Left colon (tissue), 2 donors: ENCODE measurements at places on chromosomes 7 and 10. TPM values are rescaled to one million over a fixed set of nuclear protein-coding genes. Genes with fewer than 3 reads are reported as not detected.
A peak's percentile ranks its signal among the peaks of the same experiment; 100 is the strongest.

Gene CEP55
- 7.4 TPM for total RNA-seq

Gene FIS1
- 150 TPM for total RNA-seq

Gene ZRANB1
- total RNA-seq, result 13.6 TPM

Gene SPAM1
- not detected for total RNA-seq

GRCh38 chr10:91206837-91207474, 13.5 kb upstream of the PCGF5 start:
- no peak for DNase-seq

- DNase-seq, result no peak
Observed at GRCh38 chr7:158730383-158731346, 26.1 kb upstream of the NCAPG2 start.

GRCh38 chr7:1092161-1092632, 4.3 kb downstream of the GPER1 start:
- no peak for DNase-seq

DNA sequence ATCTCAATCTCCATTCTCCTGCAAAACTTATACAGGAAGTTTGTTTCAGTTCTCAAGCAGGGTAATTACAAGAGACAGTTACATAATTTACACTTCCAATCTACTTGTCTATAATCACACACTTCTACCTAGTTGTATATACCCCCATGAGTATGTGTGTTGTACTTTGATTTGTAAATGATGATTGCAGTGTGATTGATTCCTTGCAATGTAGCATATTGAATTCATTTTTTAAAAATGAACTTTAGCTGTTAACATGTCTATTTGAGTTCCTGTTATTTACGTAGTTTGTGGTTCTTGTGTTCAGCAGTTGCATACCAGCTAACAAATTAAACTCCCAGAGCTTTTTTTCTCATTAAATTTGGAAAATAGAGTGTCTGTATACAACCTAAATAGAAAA, 102.5 kb upstream of the SAMD8 start:
- DNase-seq, result no peak

DNA sequence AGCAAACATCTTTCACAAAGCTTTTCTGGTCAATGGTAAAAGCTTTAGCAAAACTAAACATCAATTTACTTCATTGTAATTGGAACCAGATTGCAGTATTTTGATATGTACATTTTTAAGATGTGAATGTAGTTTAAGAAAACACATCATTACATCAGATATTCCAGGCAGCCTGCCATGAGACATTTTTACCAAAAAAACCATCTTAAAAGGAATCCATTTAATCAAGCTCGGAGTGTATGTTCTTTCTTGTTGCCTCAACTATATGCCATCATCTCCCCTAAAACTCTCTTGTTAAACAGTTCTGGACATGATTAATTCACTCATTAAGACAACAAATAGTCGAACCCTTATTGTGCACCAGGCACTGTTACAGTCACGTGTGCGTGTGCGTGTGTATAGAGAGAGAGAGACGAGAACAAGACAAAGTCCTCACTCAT, 97.5 kb downstream of the UBE2H start:
- no peak for DNase-seq

GRCh38 chr7:47812429-47813136, 135.7 kb downstream of the PKD1L1 start:
- DNase-seq, result no peak

DNA sequence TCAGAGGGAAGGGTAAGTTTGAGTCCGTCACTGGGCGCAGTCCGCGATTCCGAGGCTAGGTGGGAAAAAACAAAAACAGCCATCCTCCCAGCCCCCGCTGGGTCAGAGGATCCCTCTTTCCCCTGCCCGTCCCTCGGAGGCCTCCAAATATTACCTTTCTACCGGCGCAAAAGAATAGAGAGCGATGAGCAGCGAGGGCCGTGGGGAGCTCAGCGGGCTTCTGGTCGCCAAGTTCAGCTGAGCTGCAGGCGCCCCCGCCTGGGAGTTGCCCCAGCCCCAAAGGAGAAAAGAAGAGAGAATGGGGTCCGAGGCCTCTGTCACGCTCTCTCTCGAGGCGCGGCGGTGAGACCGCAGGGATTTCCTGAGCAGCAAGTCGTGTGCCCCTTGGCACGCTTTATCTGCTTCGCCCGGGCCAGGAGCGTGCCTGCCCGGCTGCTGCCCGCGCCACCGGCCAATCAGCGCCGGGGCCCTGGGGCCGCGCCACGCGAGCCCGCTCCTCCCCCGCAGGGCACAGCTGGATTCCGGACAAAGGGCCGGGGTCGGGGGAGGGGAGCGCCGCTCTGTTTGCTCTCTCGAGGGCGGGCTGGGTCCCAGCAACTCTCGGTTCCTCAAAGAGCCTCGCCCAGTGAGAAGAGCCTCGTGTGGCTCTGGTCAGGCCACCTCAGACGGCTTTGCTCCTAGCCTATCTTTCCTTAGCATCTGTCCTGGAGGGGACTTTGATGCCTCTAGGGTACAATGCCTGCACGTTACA, at the start of gene NEUROG3:
TSS of gene NEUROG3 (minus strand) at position 367 of the 751 bp plus-strand sequence. CDS start 379 bp downstream, outside the sequence.
- DNase-seq, result peak; percentile 19

- no peak for DNase-seq
Observed at GRCh38 chr10:112307358-112308124, 24.3 kb downstream of the TECTB start.

GRCh38 chr7:1669954-1670893, at the start of gene ELFN1:
Gene ELFN1, plus strand, starts transcription at chr7:1670277. Its CDS starts 74,320 bp downstream, at chr7:1744597.
- DNase-seq, result no peak

DNA sequence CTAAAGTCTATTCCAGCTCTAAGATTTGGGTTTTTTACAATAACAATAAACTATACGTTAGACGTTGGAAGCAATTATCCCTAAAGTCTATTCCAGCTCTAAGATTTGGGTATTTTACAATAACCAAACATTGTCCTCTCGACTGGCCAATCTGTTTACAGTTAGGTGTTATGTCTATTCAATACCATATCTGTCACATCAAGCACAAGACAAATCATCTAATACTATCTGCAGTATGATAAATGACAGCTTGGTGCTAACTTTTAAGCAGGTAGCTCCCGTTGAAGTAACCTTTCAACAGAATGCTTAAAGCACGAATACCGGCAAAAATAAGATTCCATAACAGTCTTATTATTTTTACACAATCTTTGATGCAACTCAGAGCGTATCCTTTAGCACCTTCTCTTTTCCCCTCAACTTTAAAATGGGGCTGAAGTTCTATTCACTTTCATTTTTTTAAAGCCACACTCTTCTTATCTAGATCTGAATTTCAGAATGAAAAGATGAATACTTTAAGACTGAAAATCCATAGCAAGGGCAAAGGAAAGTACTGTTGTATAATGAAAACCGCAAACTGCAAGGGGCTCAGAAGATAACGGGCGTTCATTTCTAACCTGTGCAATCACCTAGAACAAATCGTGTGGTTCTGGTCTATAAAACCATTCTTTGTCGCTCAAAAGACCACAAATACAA, 925 bp downstream of the H2AZ2 start:
- DNase-seq, result no peak

GRCh38 chr7:90957883-90958282, 306.4 kb upstream of the FZD1 start:
- DNase-seq, result no peak

- no peak for DNase-seq
Observed at GRCh38 chr10:131654471-131655087, 246.2 kb upstream of the PPP2R2D start.
